Ovary (tissue), 10 donors: ENCODE measurements at places on chromosomes 4 and X. TPM values are rescaled to one million over a fixed set of nuclear protein-coding genes. Genes with fewer than 3 reads are reported as not detected.
A peak's percentile ranks its signal among the peaks of the same experiment; 100 is the strongest.

Gene TMSB15C
- 8.2 TPM for total RNA-seq

Gene GPRASP2
- 55.7 TPM for total RNA-seq

Gene ZFP42
- not detected for total RNA-seq

Gene PTTG2
- 2.3 TPM for total RNA-seq

Gene MAGEC2
- not detected for total RNA-seq

Gene RIPPLY1
- not detected for total RNA-seq

Gene CSAG1
- not detected for total RNA-seq

Gene ARMCX4
- total RNA-seq = 32.0 TPM

Gene DCAF8L1
- total RNA-seq = not detected

Gene ATOH1
- total RNA-seq = not detected

Gene WDFY3
- 77.4 TPM for total RNA-seq

Gene BEX2
- 55.8 TPM for total RNA-seq

- DNase-seq = no peak
Measured at GRCh38 chr4:153096344-153096743, 107.9 kb upstream of the TRIM2 start.

- peak; percentile 85 for DNase-seq
Measured at GRCh38 chrX:65644621-65645289, 22.7 kb upstream of the MSN start.

DNA sequence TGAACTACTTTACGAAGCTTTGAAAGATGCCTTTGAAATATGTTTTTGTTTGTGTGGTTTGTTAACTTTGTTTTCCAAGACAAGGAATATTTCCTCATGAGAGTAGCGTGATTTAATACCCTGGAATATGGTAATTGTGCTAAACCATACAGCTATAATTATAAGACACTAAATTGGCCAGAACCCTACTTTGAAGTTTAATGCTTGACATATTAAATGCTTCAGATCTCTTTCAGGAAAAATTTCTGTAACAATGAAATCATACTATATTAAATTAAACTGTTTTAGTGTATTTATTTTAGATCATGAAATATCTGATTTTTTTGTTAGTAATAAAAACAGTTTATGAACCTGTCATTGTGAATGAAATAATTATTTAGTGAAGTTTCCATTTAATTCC, 63.5 kb downstream of the DCLK2 start:
- no peak for DNase-seq

GRCh38 chr4:8465615-8466611, 25.3 kb downstream of the TRMT44 start:
- no peak for DNase-seq

- DNase-seq = no peak
Measured at GRCh38 chrX:151177141-151178027, 1.0 kb downstream of the GPR50 start.

DNA sequence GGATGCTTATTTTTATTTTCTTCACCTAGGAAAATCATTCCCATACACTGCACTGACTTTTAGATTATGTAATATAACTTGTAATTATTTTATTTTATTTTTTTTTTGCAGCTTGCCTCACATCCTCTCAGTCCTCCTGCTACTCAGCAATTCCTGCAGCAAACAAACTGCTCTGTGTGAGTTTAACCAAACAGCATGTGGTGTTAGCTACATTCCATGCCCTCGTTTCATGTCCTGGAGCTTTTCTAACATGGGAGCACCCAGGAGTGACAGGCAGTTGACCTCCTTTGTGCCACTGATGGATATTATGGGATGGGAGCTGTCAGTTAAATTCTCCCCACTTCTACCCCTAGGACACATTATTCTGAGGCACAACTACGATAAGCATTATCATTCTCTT, 24.8 kb downstream of the CXCL1 start:
- no peak for DNase-seq

DNA sequence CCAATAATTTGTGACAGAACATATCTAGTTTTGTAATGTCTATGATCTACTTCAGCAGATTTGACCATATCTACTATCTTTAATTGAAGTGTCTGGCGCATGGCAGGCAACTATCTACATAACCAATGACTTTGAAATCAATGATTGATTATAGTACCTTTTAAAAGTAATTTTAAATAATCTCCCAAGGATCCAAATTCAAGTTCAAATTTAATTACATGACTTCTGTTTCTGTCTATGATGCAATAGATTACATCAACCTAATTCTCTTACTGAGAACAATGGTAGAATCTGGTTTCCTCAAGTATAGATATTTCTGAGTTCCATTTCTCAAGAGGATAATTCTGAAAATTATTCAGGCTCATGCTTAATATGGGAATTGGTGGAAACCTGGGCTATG, 177.4 kb upstream of the IL15 start:
- no peak for DNase-seq

- peak; percentile 79 for DNase-seq
Measured at GRCh38 chrX:154486052-154486395, 391 bp downstream of the UBL4A start.

DNA sequence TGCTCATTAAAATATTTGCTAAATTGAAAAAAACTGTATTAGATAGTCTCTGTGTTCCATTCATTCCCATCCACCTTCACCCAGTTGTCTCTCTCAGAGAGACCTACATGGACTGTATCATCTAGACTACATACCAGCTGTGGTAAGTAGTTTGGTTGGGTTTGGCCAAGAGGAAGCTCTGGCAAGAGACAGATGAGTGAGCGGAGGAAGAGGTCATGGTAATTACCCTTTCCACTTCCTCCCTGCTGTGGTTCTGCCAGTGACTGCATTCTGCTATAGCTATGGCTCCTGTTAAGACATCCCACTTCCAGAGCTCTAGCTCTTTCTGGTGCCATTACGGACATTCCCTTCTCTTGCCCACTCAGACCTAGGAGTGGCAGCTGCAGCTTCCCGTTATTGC, 239.0 kb upstream of the MID1 start:
- no peak for DNase-seq

GRCh38 chrX:55451626-55451989, 319 bp upstream of the MAGEH1 start:
- DNase-seq = no peak

GRCh38 chr4:91485415-91485814, 818.4 kb upstream of the GRID2 start:
- DNase-seq = no peak

DNA sequence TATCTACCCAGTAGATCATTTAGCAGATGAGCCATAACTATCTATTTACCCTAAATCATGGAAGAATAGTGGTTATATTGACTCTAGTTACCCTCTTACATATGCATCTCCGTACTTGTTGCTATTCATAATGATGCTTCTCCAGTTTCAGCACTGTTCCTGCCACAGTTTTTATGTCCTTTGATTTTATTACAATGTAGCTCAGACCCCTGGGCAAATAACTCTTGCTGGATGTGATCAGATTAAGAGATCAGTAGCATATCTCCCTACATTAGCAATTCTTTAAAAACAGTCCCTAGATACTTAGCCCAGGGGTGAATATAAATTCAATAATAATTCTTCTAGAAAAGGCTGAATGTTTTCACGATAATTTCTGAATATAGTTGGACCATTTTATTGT, 696.5 kb downstream of the ADGRL3 start:
- no peak for DNase-seq

DNA sequence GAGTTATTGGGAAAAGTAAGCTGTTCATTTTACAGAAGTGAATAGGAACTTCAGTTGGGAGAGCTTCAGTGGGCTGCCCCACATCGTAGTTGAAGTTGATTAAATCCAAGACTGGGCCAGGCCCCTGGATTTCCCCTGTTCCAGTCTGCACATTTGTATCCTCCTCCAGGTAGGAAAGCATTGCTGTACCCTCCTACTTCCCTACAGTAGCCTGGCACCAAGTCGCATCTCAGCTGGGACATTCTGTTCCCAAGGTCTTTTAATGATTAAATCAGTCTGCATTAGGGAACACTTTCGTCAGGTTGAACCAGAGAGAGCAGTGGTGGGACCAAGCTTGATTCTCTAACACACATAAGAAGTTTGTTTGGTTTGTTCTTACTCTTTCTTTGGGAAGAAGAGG, 165.8 kb upstream of the PPARGC1A start:
- no peak for DNase-seq

- no peak for DNase-seq
Measured at GRCh38 chr4:176817204-176817603, 24.5 kb upstream of the VEGFC start.

- DNase-seq = no peak
Measured at GRCh38 chrX:110962451-110962850, 133.5 kb upstream of the PAK3 start.

GRCh38 chrX:103254171-103254824, 657 bp downstream of the TCEAL8 start:
- DNase-seq = peak; percentile 61

DNA sequence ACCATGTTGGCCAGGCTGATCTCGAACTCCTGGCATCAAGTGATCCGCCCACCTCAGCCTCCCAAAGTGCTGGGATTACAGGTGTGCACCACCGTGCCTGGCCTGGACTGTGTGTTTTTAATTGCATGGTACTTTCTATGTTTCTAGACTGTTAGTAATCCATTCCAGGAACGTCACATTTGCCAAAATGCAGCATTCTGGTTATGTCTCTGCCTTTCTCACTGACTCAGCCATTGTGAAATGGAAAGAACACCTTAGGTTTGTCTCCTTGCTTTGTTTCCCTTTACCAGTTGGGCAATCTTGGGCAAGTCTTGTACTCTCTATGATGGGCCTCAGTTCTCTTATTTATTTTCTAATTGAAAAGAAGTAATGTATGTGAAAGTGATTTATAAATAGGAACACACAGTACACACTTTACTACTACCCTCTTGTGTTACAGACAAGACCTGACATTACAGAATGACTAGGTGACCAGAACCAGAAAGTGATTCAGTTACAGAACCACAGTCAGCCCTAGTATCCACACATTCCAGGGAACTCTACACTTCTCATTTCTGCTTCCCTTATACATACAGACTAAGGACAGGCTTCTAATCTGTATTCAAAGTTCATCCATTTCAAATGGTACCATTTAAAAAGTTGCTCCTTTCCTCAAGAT, 187.1 kb downstream of the MGST2 start:
- no peak for DNase-seq

GRCh38 chr4:99405433-99406115, 29.6 kb downstream of the ADH7 start:
- DNase-seq = peak; percentile 74

GRCh38 chr4:108175966-108176365, 7.2 kb upstream of the LEF1 start:
- no peak for DNase-seq

- DNase-seq = no peak
Measured at GRCh38 chrX:63101879-63102620, 249.1 kb downstream of the SPIN4 start.

GRCh38 chr4:139451997-139452396, 1.9 kb upstream of the RAB33B start:
- DNase-seq = no peak
